ENCODE measurements at places on chromosomes 3 and 15.

- DNase-seq = no peak
Measured at GRCh38 chr15:64574301-64575017, 114.1 kb downstream of the ZNF609 start.

DNA sequence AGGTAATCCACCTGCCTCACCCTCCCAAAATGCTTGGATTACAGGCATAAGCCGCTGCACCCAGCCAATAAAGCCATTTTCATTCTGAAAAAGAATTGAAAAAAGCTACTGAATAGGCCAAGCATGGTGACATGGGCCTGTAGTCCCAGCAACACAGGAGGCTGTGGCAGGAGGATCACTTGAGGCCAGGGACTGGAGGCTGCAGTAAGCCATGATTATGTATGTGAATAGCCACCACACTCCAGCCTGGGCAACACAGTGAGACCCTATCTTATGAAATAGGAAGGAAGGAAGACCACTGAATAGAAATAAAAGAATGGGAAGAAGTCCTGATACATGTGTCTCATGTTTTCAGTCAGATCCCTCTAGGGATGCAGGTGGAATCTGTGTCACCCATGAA lies 36.0 kb upstream of the SEMA4B start:
- DNase-seq = no peak

DNA sequence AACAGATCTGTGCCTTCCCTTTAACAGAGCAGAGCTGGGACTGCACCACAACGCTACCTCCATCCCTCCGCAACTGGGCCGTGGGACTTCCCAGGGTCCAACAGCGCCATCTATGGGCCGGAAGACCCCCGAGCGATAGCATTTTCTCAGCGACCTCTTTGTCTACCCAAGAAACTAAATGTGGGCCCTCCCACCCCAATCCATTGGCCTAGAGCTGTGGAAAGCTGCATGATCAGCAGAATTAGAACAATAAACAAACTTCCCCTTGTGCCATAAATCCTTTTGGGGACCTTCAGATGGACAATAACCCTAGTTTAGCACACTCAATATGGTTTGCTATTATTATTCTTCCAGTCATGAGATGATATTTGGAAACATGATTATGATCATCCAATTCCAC lies 74.8 kb upstream of the NTRK3 start:
- peak; percentile 31 for DNase-seq

- no peak for DNase-seq
Measured at GRCh38 chr3:181484026-181484425, 227.7 kb upstream of the SOX2 start.

DNA sequence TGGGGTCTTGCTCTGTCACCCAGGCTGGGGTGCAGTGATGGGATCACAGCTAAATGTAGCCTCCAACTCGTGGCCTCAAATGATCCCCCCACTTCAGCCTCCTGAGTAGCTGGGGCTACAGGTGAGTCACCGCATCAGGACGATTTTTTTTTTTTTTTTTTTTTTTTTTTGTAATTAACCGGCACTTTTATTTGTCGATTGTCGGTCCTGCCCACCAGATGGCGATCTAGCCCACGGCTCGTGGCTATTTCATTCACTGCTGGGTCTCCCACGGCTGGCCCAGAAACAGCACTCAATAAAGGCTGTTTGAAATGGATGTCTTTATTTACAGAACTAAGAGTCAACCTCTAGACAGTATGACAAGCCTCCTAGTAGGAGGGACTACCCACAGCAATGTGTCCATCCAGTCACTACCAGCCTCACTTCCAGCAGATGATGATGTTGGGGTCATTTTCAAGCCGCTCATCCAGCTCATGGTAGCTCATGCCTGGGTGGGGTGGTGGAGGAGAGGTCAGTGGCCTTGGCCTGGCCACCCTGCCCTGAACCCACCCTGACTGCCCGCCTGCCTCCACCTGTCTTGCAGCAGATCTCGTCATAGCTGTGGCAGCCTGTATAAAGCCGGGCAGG lies 1.8 kb upstream of the ZMYND10 start:
- peak; percentile 49 for DNase-seq

DNA sequence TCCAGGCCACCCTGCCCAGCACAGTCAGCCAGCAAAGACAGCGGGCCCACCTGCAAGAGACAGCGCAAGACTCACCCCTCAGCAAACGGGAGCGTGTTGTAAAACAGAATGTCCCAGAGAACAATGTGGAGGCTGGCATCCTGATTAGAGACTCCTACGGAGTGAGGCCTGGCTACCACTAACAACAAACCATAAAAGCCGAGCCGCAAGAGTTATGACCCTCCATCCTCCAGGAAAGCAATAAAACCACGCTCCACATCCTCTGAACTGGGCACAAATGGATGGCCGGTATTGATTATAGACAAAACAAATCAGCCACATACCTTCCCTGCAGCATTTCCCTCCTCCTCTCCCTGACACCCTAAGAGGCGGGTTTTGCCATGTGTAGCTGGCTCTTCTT lies 75.8 kb upstream of the LIPC start:
- no peak for DNase-seq

DNA sequence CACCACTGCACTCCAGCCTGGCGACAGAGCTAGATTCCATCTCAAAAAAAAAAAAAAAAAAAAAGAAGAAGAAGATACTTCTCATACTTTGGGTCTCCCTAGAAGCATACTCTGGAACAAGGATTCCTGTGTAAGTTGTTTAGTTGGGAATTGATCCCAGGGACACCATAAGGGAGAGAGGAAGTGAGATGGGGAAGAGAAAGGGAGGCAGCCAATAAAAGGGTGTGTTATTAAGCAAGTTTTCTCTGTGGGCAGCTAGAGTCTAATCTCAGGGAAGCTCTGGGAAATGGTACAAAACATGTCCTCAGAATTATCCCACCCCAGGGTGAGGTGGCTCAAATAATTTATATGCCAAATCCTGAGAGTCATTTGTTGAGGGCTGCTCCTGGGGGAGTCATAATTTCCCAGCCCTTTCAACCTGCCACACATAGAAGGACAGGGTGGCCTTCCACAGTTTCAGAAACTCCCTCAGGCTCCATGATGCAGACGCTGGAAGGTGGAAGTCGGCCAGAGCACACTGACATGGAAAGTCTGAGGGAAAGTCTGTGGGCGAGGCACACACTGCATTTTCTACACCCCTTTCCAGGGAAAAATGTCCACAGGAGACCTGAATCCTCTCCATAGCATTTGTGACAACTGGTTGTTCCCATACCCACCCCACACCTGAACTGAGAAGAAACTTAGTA lies 86.4 kb upstream of the SLC4A7 start:
- DNase-seq = no peak

DNA sequence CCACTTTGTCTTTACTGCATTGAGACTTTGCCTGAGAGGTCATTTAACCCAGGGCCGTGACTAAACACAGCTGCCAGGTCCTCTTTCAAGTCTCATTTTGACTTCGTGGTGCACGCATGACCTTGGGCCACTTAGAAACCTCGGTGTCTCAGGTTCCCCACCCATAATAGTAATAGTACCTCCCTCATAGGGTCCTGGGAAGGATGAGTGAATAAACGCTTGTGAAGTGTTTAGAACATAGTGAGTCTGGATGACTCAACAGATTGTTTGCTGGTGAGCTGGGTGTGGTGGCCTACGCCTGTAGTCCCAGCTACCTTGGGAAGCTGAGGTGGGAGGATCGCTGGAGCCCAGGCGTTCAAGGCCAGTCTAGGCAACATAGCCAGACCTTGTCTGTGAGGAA lies 56.3 kb downstream of the BDH1 start:
- no peak for DNase-seq
